SW480 (cell line): ENCODE measurements at places on chromosomes 13 and 19.

GRCh38 chr13:50208826-50209335 is 193.6 kb downstream of the KCNRG start:
- DNase-seq: no peak

DNA sequence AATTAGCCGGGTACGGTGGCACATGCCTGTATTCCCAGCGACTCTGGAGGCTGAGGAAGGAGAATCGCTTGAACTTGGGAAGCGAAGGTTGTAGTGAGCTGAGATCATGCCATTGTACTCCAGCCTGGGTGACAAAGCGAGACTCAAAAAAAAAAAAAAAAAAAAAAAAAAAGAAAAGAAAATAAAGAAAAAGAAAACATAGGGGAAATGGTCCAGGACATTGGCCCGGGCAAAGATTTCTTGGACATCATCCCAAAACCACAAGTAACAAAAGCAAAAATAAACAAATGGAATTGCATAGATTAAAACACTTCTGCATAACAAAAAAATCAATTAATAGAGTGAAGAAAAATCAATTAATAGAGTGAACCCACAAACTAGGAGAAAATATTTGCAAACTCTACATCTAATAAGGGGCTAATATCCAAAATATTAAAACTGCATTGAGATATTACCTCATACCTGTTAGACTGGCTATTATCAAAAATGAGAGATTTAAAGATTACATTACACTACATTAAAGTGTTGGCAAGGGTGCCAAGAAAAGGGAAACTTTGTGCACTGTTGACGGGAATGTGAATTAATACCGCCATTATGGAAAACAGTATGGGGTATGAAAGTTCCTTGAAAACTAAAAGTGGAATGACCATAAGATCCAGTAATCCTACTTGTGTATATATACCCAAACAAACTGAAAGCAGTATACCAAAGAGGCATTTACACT is 18.5 kb upstream of the ABCC4 start:
- DNase-seq: no peak

DNA sequence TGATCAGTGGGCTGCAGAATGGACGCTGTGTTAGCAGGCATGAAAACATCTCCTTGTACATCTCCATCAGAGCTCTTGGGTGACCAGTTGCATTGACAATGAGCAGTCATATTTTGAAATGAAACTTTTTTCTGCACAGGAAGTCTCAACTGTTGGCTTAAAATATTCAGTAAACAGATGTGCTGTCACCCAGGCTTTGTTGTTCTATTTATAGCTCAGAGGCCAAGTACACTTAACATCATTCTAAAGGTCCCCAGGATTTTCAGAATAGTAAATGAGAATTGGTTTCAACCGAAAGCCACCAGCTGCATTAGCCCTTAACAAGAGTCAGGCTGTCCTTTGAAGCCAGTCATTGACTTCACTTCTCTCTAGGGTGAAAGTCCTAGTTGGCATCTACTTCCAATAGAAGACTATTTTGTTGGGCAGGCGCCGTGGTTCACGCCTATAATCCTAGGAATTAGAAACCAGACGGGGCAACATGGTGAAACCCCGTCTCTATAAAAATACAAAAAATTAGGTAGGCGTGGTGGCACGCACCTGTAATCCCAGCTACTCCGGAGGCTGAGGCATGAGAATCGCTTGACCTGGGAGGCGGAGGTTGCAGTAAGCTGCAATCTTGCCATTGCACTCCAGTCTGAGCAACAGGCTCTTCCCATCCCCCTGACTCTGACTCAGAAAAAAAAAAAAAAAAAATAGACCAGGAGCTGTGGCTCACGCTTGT is 7.9 kb upstream of the PDE4A start:
- DNase-seq: no peak

- DNase-seq: no peak
Measured at GRCh38 chr13:113052971-113053370, 52.6 kb upstream of the F7 start.

- no peak for DNase-seq
Measured at GRCh38 chr19:23789246-23789645, 30.6 kb upstream of the ZNF681 start.

DNA sequence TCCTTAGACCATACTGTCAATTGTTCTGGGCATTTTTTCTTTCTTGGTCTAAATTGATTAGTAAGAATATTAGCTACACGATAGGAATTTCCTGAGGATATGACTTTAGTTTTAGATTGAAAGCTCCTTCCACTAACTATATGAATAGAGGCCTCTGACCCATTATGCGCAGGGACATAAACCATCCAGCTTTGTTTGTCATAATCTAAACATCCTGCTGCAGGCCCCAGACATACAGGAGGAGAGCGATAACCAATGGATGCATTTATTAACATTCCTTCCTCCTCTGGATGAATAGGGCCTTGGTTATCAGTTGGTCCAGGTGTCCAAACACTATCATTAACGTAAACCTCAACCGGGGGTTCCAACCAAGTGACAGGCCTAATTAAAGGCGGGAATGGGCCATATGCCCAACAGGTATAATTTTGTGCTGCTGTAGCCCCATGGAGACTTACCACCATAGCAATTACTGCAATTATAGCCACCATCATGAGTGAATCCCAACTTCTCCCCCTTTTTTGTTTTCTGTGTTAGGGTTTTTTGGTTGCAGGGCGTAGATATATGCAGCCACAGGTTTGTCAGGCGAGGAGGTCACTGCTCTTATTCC is 32.6 kb downstream of the CLEC4M start:
- no peak for DNase-seq

DNA sequence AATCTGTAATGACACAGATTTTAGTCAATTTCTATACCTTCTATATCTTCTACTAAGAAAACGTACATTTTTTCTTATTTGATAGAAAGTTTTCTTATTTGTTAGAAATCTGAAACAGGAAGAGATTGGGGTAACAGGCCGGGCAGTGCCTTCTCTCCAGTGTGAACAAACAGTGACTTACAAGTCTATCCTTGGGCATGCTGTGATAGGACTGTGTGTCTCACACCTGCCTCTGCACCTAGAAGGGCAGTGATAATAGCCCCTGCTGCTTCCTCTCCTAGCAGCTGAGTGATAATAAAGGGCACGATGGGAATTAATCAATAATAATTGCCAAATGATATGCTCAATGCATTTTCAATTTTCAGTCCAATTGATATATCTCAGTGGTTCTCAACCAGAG is 1.4 kb downstream of the TMEM272 start:
- DNase-seq: no peak

GRCh38 chr13:61294467-61295191 is 121.0 kb downstream of the PCDH20 start:
- DNase-seq: no peak

DNA sequence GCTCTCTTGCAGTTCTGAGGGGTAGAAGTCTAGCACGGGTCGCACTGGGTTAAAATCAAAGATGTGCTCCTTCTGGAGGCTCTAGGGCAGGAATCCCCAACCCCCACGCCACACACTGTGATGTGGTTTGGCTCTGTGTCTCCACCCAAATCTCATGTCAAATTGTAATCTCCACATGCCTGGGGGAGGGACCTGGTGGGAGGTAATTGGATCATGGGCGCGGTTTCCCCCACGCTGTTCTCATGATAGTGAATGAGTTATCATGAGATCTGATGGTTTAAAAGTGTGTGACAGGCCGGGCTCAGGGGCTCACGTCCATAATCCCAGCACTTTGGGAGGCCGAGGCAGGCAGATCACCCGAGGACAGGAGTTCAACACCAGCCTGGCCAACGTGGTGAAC is 26.6 kb upstream of the CALM3 start:
- DNase-seq: peak; percentile 78

- no peak for DNase-seq
Measured at GRCh38 chr13:73578251-73578875, 519.6 kb downstream of the KLF5 start.

GRCh38 chr13:26872525-26873385 is 112.2 kb upstream of the GPR12 start:
- peak; percentile 44 for DNase-seq

DNA sequence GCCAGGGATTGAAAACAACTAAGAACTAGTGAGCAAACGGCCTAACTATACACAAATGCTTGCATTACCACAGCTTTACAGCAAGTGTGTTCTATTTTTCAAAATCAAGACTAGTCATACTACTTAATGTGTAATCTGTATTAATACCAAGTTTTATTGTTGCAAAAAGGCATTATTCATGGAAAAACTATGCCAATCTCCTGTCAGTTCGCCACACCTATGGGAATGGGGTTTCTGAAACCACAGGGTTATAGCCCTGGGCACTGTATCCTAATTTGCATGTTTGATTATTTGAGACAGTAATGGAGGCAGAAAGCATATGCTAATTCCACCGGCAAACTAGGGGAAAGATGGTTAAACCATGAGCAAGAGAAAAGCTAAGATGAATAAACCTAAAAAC is 14.3 kb downstream of the GAS6 start:
- peak; percentile 60 for DNase-seq

GRCh38 chr19:36482876-36483275 is 6.5 kb downstream of the ZNF566 start:
- DNase-seq: no peak

GRCh38 chr13:27665333-27665732 is 43.6 kb downstream of the POLR1D start:
- DNase-seq: peak; percentile 17

GRCh38 chr19:46913198-46913851 is 52.5 kb downstream of the ARHGAP35 start:
- peak; percentile 36 for DNase-seq

DNA sequence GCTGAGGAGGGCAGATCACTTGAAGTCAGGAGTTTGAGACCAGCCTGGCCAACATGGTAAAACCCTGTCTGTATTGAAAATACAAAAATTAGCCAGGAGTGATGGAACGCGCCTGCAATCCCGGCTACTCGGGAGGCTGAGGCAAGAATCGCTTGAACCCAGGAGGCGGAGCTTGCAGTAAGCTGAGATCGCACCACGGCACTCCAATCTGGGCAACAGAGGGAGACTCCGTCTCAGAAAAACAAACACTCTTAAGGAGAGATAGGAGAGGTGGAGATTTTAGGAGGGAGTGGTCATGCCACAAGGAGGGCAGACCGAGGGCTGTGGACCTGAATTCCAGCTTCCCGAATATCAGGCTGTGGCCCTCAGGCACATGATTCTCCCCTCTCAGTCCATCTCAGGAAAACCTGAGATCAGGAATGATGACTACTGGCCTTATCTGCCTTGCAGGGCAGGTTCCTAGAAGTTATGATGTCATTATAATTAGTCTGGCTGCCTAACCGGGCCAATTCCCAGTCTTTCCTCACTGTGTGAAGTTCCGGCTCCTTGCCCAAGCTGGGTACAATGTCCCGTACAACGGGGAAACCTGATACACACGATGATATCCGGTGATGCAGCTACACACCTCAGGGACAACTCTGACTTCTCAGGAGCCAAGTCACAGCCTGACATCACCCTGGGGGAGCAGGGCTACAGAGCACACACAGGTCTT is 2.5 kb downstream of the SLC35E1 start:
- DNase-seq: no peak

GRCh38 chr19:33906578-33907335 is 110.1 kb downstream of the KCTD15 start:
- DNase-seq: peak; percentile 84

DNA sequence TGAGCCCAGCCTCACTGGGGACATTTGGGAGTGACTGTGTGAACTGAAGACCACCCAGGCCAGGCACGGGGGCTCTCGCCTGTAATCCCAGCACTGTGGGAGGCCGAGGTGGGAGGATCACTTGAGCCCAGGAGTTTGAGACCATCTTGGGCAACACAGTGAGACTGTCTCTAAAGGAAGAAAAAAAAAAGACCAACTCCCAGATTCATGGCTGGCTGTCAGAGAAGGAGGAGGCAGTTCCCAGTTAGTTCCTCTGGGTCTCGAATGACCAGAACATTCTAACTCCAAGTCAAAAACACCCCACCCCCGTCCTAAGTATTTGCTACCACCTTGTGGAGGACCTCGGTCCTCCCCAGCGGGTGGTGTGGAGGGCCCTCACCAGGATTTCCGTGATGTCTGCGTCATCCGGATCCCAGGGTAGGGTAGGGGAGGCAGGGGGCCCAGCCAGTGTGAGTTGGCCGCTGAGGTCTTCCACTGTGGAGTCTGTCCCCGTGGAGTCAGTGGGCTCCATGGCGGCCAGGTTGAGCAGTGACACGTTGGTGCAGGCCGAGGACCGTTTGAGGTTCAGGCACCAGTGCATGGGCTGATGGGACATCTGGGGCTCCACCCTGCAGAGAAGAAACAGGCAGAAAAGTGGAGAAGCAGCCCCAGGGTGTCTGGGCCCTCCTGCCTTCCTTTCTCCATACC is 1.3 kb downstream of the TSKS start:
- DNase-seq: no peak

DNA sequence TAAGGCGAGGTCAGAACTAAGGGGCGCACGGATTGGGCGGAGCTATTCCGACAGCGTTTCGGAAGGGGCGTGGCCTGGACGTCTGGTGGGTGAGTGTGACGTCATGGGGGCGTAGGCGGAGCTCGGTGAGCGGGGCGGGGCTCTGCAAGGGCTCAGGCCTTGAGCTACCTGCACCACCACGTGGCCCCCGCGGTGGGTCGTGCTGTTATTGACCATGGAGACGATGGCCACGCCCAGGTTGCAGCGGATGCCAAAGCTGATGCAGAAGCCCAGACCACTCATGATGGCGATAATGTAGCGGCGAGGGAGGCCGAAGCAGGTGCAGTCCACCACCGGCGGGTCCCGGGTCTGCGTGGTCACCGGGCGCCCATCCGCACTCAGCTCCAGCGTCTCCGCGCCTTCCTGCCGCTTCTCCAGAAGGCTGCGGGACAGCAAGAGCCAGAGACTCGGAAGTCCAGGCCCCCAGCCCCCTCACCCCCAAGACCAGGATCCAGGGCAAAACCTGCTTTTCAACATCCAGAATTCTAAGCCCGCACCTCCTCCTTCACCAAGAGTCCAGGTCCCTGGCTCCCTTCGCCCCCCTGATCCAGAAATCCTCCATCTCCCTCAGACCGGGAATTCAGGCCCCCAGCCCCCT is 4.8 kb downstream of the SLC17A7 start:
- DNase-seq: no peak

DNA sequence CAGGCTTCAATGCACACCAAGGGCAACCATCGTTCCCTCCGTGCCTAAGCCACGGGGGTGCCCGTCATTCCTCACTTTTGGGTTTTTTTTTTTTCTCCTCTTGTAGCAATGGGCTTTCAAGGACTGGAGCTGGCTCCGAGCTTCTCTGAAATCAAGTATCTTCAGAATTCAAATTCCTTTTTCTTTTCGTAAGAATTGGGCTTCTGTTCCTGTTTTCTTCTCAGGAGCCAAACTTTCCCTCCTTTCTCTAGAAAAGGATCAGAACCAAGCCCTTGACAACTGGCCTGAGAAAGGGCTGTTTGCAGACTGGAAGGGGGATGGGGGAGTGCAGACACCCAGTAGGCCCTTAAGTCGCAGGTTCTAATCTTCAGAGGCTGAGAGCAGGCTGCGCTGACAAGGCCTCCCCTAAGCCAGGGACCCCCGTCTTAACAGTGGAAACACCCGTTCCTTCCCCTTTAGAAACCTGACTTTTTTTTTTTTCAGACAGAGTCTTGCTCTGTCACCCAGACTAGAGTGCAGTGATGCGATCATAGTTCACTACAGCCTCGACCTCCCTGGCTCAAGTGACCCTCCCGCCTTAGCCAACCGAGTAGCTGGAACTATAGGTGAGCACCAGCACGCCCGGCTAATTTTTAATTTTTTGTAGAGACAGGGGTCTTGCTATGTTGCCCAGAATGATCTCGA is 51.6 kb downstream of the RFX2 start:
- DNase-seq: no peak
